ENCODE measurements at places on chromosomes 1 and 21. TPM values are rescaled to one million over a fixed set of nuclear protein-coding genes. Genes with fewer than 3 reads are reported as not detected.

C1orf141 gene
- 0.59 TPM for total RNA-seq

- ATAC-seq, result no peak
Measured at GRCh38 chr21:42352441-42353095, 1.8 kb upstream of the TFF2 start.

- peak; percentile 25 for ATAC-seq
Measured at GRCh38 chr1:3789421-3790300, 6.6 kb downstream of the LRRC47 start.

GPR89B gene
- total RNA-seq, result 22.0 TPM

GRCh38 chr1:212622906-212623305, 14.3 kb downstream of the ATF3 start:
- ATAC-seq, result no peak

RHD gene
- 0.46 TPM for total RNA-seq

- no peak for ATAC-seq
Measured at GRCh38 chr1:87673748-87674147, 345.1 kb downstream of the LMO4 start.

GRCh38 chr1:210598135-210598652, 269.5 kb downstream of the HHAT start:
- ATAC-seq, result peak; percentile 68

STIL gene
- 12.5 TPM for total RNA-seq

DNA sequence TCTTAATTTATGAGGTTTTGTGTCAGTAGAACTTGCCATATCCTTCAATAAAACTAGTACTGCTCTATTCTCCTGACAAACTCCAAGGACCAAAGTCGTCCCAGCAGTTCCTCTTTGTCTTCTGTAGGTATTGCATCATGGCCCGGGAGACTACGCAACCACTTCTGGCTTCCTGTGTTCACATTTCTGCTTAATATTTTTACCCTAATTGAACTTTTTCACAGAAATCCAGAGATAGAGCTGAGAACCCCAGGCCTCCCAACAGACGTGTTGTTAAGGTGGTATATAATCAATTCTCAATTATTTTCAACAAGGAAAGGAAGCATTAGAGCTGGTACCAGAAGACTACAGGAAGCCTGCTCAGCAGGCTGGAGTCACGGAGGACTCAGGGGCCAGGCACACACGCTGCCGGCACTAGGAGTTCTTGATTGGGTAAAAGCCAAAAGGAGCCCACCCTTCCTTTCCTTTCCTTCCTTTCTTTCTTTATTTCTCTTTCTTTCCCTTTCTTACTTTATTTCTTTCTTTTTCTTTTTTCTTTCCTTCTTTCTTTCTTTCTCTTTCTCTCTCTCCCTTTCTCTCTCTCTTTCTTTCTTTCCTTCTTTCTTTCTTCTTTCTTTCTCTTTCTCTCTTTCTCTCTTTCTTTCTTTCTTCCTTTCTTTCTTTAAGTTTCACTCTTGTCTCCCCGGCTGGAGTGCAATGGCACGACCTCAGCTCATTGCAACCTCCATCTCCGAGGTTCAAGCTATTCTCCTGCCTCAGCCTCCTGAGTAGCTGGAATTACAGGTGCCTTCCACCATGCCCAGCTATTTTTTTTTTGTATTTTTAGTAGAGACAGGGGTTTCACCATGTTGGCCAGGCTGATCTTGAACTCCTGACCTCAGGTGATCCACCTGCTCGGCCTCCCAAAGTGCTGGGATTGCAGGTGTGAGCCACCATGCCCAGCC, 173.7 kb downstream of the ZBTB18 start:
- ATAC-seq, result no peak

All from motor neuron (in vitro differentiated cells).